Activated CD4-positive, CD25-positive, alpha-beta regulatory T cell (primary cell): ENCODE measurements at places on chromosomes 5 and 9.

- no peak for DNase-seq
Measured at GRCh38 chr5:94857111-94857510, 238.6 kb downstream of the SLF1 start.

- no peak for DNase-seq
Measured at GRCh38 chr5:171537923-171538537, 118.6 kb downstream of the FGF18 start.

DNA sequence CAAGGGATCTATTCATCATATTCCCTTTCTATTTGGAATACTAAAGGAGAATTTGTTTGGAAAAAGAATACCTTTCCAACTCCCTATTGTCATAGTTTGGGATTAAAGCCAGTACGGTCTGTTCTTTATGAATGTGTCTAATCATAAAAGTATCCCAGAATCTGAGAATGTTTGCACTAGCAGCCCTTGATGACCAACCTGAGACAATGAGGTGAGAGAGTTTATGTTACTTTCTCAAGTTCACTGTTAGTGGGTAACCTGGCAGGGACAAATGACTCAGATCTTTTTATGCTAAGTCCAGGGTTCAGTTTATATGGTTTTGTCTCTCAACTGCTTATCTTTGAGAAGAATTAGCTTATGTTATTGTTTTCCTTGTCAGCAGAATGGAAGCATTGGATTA, 25.3 kb upstream of the TLR4 start:
- DNase-seq, result no peak

DNA sequence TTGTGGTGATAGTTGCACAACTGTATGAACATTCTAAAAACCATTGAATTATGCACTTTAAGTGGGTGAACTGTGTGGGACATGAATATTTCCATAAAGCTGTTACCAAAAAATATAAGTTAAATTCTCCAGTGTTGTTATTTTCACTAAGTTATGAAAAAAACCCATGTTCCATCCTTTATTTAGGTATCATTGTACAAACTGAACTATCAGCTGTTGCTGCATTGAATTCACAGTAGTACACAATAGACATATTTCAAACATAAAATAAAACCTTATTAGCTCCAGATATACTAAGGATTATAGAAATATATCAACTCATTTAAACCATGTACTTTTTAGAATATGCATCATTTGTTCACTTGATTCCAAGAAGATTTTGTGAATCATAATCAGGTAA, 192.1 kb downstream of the COMMD10 start:
- DNase-seq, result no peak

GRCh38 chr9:121700165-121700831, 48.9 kb downstream of the DAB2IP start:
- no peak for DNase-seq

DNA sequence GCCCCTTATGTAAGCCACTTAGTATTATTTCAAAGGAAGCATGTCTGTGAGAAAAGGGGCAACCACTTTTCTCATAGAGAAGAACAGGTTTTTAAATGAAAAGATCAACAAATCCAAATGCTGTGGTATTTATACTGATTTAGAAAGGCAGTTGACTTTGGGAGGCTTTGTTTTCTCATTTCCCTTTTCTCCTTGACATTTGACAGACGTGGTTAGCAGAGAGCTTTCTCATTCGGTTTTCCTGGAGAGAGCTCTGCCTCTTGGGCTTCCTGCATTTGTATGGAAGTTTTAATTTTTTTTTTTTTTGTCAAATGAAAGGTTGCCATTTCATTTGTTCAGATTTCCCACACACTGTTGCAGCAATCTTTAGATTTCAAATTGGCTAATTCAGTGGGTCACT, 62.5 kb downstream of the EXOSC2 start:
- DNase-seq, result no peak

GRCh38 chr5:122707796-122708195, 67.1 kb upstream of the SNX2 start:
- DNase-seq, result no peak
